ENCODE measurements at places on chromosomes 4 and X.

- no peak for DNase-seq
These were observed 11.0 kb upstream of the C4orf50 start for GRCh38 chr4:6029254-6029653.

GRCh38 chr4:89324671-89325070 lies 17.1 kb upstream of the GPRIN3 start:
- DNase-seq: no peak

- DNase-seq: no peak
These were observed 9.3 kb upstream of the TBC1D19 start for GRCh38 chr4:26574563-26574962.

DNA sequence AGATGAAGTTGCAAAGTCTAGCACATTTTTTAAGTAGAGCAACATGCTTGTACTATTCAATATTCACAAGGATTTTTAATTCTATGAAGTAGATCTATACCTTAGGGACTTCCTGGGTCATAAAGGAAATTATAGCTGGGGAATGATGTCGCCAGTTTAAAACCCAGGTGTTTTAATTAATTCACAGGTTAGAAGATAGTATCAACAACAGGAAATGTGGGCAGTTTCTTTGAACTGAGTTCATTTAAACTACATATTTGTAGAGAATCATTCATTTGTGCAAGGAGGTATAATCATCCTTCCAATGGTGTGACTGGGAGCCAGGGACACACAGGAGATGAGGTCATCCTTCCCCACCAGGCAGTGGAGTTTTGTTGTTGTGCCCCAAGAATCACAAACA lies 181.3 kb upstream of the KLF3 start:
- no peak for DNase-seq

GRCh38 chr4:123871341-123871740 lies 474.7 kb downstream of the SPRY1 start:
- DNase-seq: no peak

DNA sequence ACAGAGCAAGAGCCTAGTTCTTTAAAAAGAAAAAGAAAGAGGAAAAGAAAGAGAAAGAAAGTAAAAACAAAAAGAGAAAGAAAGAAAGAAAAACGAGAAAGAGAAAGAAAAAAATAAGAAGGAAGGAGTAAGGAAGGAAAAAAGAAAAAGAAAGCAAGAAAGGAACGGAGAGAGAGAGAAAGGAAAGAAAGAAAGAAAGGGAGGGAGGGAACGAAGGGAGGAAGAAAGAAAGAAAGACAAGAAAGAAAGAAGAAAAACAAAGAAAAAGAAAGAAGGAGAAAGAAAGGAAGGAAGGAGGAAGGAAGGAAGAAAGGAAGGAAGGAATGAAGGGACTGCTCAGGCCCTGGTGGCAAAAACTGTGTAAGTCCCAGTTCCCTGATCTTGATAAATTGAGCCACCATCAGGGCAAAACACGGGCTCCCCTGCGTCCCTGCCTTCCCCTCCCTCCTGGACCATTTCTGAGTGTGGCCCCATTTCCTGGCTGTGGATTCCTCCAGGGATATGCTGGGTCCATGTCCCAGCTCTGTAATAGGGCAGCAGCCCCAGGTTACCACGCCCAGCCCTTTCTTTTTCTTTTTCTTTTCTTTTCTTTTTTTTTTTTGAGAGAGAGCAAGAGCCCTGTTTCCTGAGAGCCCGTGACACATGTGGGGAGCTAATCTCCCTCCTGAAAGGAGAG lies 44.8 kb downstream of the SHOX start:
- no peak for DNase-seq

All from stimulated activated CD4-positive, alpha-beta T cell treated with anti-CD3 and anti-CD28 coated beads, Interleukin-15, amount 100 ng/mL, for 48 hours (primary cell).